CD8-positive, alpha-beta T cell (primary cell): ENCODE measurements at places on chromosomes 2 and 18.

DNA sequence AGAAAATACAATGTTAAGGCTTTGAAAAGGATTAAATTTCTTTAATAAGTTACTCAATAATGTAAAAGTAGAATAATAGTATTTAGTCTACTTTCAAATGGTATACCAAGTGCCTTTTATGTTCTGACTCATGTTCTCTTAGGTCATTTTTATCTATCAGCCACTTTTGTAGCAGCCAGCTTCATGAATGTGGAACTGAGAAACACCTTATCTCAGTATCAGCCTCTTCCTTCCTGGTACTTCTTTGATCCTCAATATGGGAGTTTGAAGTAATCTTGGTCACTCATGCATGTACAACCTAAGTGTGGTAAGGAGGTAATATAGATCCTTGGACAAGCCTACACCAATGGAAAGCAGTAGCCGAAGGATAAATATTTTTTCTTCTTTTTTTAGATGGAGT lies 180.4 kb upstream of the NRXN1 start:
- no peak for DNase-seq

DNA sequence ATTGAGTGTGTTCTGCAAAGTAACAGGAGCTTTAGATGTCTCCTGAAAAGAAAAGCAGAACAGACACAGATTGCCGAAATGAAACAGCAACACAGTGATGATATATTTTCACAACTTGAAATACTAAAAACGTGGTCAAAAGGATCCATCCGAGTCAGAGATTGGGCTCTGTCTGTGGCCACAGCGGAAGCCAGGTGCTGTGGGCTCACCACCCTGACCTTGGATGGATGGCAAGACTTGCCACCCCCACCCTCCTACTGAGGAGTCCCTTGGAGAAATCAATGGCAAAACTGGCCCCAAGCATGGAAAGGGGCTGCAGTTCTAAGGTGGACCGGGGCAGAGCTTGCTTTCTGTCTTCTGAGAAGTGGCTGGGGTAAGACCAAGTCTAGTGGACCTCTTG lies 31.4 kb upstream of the ACKR3 start:
- no peak for DNase-seq

- DNase-seq: no peak
Observed at GRCh38 chr18:63322206-63322605, 2.6 kb upstream of the BCL2 start.

- peak; percentile 16 for DNase-seq
Observed at GRCh38 chr2:191740016-191740419, 62.1 kb downstream of the NABP1 start.

DNA sequence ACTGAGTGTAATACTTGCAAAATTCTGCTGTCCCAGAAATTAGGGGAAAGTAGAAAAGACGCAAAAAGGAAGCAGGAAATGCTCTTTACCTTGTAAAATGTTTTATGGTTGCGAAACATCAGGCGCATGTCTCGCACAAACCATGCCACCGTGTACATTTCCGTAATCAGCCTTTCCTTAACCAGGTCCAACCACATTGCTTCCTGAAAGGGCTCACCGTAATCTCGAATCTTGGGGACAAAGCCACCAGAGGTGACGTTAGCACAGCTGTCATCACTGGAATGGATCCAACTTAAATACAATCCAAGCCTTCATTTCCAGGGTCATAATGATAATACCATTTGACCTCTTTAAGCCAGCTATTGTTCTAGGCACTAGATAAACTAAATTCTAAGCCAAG lies 49.3 kb downstream of the SP110 start:
- DNase-seq: no peak

- no peak for DNase-seq
Observed at GRCh38 chr2:52181080-52181479, 1149.1 kb upstream of the NRXN1 start.

DNA sequence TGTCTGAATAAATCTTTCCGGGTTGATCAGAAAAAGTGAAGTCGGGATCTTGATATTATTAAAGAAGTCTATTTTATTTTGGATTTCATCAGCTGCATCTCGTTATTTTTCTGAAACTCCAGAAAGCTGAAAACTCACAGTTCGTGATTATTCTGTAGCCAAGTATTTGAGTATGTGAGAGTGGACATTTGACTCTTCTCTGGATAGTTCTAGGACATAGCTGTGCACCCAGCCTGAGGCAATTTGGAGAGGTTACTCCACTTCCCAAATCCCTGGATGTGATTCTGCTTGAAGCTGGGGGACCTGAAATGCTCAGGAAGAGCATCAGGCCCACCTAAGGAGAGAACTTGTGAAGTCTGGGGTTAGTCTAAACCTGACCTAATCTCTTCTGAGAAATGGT lies 117.6 kb upstream of the PID1 start:
- no peak for DNase-seq

DNA sequence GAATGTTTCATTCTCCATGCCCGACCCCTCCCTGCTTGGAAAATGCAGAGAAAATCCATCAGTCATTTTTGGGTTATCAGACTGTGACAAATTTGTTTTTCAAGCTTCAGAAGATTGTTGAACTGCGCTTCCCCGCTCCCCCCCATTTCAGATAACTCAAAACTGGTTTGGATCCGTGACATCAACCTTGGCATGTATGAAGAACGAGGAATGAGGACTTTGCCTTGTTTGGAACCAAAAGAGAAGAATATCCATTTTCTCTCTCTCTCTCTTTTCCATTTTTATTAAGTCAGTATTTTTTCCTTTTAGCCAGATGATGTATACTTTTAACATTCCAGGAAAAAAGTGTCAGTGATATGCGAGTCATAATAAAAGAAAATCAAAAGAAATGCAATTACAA lies 171.6 kb downstream of the BCL2 start:
- DNase-seq: no peak

DNA sequence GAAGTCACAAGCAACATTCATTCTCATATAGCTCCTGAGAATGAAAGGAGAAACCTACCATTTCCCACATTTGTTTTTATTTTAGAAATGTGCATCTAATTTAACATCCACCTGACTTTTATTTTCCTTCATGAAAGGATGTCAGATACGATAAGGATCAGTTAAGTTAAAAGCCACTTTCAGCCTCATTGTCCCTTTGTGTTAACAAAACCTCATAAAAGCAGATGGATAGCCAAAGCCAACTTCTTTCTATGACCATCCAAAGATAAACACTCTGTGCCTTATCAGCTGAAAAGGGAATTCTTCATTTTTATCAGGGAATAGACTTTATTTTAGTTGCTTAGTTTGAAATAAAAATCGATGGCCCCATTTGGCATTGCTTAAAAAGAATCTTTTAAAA lies 25.7 kb upstream of the RIT2 start:
- DNase-seq: no peak

DNA sequence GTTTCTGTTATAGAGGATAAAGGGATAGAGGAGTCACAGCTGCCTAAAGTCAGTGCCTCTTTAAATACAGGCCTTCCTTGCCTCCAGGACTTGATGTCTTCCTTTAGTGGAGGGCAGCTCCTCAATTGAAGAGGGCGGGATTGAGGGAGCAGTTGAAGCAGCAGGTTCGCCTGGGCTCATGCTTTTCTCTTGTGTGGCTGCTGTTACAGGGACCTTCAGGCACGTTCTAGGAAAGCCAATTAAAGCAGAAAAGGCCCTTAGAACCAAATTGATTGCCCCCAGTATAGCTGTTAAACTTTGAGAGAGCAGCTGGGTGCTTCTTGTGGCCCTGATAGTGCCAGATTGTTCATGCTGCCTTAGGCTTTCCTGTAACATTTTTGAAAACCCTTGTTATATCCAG lies 42.0 kb upstream of the LTBP1 start:
- DNase-seq: no peak

DNA sequence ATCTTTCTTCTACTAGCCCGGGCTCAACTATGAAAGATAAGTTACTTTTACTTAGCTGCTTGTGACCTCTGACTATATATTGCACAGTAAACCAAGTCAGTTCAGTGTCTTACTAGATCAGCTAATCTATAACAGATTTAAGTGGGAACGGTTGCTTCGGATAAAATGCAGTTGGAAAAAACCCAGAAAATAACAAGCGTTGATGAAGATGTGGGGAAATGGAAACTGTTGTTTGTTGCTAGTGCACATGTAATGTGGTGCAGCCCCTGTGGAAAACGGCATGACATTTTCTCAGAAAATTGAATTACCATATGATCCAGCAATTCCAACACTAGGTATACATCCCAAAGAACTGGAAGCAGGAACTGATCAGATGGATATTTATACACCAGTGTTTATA lies 248.5 kb downstream of the PRKCE start:
- DNase-seq: no peak

DNA sequence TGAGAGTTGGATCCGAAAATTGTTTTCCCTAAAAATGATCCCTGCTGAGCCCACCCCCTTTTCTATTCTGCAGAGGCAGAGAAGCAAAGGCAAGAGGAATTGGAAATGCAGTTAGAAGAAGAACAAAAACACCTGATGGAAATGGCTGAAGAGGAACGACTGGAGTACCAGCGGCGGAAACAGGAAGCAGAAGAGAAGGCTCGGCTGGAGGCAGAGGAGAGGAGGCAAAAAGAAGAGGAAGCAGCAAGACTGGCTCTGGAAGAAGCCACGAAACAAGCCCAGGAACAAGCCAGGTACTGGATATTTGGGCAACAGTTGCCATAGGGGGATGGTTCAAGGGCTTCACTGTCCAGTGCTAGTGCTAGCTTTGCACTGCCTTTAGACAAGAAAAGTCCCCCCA lies 41.7 kb downstream of the SUMO1 start:
- DNase-seq: no peak

- DNase-seq: no peak
Observed at GRCh38 chr18:58726671-58727070, 55.4 kb downstream of the MALT1 start.

DNA sequence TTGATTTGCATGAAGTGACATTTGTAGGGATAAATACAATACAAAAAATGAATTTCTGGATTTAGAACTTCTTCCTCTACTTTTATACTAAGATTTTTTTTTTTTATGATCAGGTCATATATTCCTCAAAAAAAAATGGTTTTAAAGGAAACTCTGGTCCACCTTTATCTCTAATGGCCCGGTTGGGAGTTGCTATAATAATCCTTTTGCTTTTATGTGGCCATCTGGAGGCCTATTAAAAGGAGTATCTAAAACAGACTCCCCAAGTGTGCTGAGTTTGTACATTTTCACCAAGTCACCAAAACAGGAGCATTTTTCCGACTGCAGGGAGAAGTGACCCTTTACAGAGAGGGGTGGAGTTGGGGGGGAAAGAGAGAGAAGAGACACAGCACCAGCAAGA lies 329.2 kb upstream of the FIGN start:
- no peak for DNase-seq

- no peak for DNase-seq
Observed at GRCh38 chr18:3225588-3225987, 5.8 kb upstream of the MYOM1 start.

- DNase-seq: peak; percentile 54
Observed at GRCh38 chr18:48996901-48997463, 46.2 kb upstream of the SMAD7 start.

DNA sequence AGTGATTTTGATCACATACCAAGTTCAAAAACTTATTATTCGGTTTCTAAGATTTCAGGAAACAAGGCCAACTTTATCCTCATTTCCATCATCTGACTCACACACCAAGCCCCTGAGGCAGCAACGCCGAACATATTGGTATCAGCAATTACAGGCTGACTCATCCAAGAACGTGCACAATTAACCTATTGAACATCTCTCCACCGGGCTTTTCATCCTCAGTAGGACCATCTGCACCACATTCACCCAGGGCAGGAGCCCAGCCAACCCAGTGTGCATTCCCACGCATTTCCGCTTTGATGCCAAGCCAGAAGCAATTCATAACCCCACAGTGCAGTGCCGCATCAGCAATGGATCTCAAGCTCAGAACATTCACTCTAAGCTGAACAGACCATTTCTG lies 52.9 kb downstream of the SCG2 start:
- no peak for DNase-seq

GRCh38 chr18:22185273-22185672 lies 15.9 kb downstream of the GATA6 start:
- DNase-seq: no peak

DNA sequence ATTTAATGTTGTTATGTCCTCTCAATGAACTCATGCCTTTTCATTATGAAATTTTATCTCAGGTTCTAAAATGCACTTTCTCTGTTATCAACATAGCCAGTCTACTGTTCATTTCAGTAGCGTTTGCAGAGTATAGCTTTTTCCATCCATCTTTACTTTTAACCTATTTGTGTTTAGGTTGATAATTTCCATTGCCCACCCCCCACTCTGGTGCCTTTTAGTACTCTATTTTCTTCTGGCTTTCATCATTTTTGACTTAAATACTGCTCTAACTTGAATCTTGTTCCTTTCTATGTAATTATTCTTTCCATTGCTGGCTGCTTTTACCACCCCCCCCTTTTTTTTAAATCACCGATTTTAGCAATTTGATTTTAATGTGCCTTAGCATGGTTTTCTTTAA lies 585.0 kb upstream of the LRATD1 start:
- no peak for DNase-seq
